ENCODE measurements at places on chromosomes 2 and 18.

DNA sequence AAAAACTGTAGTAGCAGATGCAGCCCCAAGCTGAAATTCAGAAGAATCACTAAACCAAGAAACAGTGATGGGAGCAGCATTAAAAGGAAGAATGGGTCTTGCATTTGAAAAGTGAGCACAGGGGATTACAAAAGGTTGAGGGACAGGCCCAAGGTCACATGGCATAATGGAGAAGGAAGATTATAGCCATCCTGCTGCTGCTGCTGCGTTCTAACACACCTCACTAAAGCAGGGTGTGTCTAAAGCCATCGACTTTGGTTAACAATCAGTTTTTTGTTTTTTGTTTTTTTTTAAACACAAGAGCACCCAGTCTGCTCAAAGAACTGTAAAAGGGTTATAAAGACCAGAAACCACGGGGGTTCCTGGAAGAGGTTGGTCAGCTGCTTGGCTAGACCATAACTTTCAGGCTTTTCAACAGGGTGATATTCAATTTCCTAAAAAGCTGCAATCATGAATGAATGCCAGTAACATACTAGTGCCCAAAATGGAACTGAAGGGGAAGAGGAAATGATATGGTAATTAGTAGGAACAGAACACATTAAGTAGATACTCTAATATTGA, 102.6 kb downstream of the MYO5B start:
- DNase-seq, result no peak

- DNase-seq, result no peak
Measured at GRCh38 chr2:26805241-26805676, 19.4 kb downstream of the CENPA start.

- DNase-seq, result no peak
Measured at GRCh38 chr2:41791523-41791922, 256.3 kb upstream of the PKDCC start.

- DNase-seq, result no peak
Measured at GRCh38 chr2:110731064-110731463, 1.3 kb upstream of the ACOXL start.

GRCh38 chr2:42054714-42055430, 7.1 kb downstream of the PKDCC start:
- no peak for DNase-seq

DNA sequence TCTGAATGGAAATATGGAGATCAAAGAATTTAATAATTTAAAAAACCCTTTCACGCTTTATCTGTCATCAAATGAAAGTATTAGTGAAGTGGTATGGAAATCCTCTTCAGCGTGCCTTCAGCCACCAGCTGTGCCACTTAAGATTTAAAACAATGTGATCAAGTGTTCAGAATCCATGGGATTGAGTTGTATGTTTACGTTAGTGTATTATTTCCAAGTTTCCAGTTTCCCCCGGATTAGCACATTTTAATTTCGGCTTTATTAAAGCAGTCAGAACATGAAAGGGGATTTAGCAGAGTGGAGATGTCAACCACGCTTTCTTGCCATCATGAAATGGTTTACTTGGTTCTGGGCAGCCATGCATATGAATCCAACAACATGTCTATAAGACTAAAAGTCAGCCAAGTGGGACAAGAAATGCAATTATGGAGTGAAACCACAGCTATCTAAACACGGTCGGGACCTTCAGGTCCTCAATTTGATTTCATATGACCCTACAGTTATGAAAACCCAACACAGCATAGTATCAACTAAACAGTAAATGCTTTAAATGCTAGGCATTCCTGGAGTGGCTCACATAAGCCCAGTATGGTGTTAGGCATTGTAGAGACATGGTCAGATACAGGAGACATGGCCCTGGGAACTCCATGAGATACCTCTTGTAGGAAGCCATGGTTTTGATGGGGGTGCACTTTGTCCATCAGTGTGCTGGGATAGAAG, 224.9 kb upstream of the EPAS1 start:
- DNase-seq, result no peak

- no peak for DNase-seq
Measured at GRCh38 chr2:203988500-203989260, 52.1 kb downstream of the ICOS start.

DNA sequence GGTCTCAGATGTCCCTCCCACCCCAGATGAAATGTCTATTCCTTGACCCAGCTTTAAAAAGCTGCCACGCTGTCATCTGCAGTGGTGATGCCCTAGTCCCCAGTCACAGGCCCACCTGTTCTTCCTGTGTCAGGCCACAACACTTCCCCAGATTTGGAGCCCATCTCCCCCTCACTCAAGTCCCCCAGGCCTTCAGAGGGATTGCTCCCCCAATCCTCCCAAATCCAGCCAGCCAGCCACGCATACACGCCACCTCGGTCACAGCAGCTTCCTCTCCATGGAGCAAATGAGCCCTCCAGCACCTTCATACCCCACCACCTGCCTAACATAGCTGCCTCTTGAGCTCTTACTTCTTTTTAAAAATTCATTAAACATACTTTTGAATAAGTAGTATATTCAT, 7.8 kb downstream of the ASTL start:
- DNase-seq, result no peak

DNA sequence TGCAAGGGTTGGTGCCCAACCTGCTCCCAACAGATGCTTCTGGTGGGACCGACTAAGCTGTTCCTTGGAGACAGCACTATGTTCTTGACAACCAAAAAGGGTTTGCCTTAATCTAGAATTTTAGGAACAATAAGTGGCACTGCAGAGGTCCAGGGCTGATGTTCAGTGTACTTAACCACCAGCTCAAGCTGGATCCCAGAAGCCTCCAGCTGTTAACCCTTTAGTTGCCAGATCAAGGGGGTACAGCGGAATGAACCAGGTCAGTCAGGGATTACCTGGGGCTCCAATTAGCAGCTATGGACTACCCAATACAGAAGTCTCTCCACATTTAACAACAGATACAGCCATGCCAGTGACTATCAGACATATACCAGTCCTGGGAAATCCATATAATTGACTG, 3.5 kb downstream of the GPR75 start:
- no peak for DNase-seq

DNA sequence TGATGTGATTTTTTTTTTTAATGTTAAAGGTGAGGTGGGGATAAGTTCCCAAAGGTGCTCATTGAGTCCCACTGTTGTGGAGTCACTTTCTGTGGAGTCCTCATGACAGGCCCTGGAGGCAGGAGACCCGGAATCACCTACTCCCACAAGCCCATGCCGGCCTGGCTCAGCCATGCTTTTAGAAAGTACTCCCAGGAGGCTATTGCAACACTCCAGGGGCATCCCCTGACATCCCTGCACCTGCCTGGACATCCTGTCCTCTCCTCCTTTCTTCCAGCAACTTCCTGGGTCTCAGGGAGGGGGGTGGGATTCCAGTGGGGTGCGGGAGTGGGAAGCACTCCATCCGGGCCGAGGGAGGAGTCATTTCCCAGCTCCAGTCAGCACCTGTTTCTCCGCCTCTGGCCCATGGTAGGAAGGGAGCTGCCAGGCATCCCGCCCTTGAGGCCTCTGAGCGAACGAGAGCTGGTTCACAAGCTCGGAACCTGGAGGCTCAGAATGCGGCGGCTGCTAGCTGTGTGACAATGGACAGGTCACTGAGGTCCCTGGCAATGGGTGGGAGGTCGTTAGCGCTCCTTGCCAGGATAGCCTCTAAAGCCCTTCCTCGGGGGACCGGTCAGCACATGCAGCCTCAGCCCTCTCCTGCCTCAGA, 163.9 kb upstream of the ID2 start:
- no peak for DNase-seq

DNA sequence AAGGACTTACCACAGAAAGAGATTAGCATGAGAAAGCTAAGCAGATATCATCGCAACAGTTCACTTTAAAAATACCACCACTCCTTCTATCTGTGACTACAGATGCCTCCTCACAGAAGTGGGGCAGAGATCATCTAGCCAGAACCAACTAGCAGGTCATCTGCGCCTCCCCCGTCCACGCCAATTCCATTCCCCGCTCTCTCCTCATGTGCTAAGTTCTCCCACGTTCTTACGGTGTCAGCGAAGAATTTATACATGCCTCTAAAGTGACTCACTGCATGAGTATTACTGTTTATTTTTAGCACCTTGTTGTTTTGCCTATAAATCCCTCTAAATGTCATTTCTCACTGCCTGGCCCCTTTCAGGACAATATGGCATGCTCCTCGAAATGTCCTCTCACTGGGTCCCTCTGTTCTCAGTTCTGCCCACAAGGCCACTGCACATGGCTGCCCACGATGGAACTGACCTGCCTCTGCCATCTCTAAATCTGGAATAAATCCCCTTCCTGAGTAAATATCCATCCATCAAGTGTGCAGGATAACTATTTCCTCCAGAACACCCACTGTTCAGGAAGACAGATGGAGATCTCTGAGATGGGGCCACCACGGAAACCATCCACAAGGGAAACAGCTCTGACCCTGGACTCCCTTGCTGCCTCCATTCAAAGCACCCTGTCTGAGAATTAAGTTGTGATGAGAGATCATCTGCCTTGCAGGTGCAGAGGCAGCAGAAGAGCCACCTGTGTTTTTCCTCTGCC, 137.7 kb downstream of the IRS1 start:
- DNase-seq, result no peak

- no peak for DNase-seq
Measured at GRCh38 chr2:215190588-215190987, 52.2 kb upstream of the ABCA12 start.
